ENCODE measurements at places on chromosomes 6 and 20.

DNA sequence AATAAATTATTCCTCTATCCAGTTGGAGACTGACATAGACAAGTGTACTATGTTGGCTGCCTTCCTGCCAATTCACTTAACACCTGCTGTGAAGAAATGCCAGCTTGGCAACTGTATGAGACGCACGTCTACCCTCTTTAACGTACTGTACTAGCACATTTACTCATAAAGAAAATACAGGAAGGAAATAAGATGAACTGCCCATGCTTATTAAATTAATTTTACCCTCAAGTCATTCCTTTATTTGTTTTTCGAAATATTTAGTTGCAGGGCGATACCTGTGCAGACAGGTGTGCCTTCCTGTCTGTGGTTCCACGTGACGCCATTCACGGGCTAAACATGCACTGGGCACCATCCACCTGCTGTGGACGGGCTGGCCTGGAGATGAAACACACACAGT, 52.0 kb downstream of the PSMG4 start:
- peak; percentile 17 for DNase-seq

DNA sequence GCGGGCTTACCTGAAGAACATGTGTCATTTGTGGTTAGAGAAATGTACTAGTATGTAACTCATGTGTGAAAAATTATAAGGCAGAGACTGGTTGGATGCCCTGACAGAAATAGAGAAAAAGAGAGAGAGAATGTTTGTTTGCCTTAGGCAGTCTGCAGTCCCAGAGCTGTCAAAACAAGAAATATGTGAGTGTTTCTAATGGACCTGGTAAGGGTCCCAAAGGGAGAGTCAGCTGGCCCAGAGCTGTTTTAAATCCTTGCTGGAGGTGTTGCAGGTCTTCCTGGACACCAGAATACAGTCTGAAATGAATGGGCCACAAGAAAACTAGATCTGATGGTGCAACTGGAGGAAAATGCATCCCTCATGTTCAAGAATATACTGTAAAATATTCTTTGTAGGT, 158.3 kb upstream of the OGFRL1 start:
- DNase-seq, result no peak

GRCh38 chr20:50487397-50487796, 22.8 kb upstream of the PTPN1 start:
- DNase-seq, result no peak

DNA sequence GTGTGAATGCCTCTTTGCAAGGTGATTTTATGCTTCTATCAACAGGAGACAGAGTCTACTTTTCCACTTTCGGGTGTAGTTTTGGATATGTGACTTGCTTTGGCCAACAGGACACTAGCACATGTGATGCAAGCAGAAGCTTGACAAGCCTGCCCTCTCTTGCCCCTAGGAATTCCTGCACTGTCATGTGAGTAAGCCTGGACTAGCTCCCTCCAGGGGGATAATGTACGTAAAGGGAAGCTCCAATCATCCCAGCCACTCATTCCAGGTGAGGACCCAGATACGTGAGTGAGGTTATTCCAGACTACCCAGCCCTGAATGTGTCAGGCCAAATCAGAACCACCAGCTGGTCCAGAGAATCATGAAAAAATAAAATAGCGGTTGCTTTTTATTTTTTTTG, 33.3 kb downstream of the BEND3 start:
- DNase-seq, result no peak

GRCh38 chr6:109056661-109057060, 38.0 kb downstream of the SESN1 start:
- DNase-seq, result no peak

GRCh38 chr6:2558861-2559801, 191.6 kb downstream of the MYLK4 start:
- no peak for DNase-seq

DNA sequence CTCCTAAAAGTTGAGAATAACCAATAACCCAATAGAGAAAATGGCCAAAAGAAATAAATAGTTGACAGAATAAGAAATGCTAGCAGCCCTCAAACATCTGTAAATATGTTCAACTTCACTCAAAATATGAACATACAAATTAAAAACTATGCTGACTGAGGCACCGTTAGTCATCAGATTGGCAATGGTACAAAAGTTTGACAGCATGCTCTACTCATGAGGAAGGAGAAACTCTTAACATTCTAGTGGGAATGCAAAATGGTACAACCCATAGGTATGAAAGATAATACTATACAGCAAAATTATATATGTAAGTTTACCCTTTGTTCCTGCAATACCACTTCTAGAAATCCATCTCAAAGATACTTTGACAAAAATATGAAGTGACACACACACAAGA, 1.6 kb upstream of the ZSCAN12 start:
- no peak for DNase-seq

- DNase-seq, result no peak
Observed at GRCh38 chr6:31725502-31726350, 2.6 kb downstream of the MPIG6B start.
